Ascending aorta (tissue), 2 donors: ENCODE measurements at places on chromosomes 12 and 14.

DNA sequence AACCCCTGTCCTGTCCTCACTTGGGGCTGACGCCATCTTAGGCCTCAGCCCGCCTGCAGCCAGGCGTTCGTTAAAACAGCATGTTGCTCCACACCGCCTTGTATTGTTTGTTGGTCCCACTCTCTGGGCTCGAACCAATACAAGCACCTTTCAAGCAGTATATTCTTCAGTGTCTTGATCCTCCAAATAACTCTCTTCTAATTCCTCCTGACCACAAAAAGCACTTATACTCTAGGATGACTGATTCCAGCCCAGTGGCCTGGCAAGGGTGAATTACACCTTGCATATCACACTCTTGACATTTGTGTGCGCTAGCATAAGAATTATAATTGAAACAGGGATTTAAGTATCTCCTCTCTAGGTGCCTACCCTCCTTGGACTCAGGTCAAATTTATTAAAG, 7.1 kb downstream of the CCER1 start:
- no peak for DNase-seq

DNA sequence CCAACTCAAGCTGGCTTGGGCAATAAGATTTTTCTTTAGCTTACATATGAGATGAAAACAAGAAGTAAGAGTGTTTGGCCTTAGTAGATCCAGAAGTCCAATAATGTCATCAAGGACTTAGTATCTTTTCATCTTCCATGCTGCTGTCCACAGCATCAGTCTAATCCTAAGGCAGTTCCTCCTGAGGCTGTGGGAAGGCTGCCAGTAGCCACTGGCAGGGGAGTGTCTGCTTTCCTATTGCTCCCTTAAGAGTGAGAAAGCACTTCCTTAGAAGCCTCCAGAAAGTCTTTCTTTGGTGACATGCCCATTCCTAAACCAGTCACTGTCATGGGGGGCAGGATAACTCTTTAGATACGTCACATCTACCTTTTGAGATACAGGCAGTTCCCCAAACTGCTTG, 317.7 kb downstream of the BMP4 start:
- DNase-seq, result no peak

GRCh38 chr14:63513756-63514155, 29.4 kb downstream of the PPP2R5E start:
- no peak for DNase-seq

DNA sequence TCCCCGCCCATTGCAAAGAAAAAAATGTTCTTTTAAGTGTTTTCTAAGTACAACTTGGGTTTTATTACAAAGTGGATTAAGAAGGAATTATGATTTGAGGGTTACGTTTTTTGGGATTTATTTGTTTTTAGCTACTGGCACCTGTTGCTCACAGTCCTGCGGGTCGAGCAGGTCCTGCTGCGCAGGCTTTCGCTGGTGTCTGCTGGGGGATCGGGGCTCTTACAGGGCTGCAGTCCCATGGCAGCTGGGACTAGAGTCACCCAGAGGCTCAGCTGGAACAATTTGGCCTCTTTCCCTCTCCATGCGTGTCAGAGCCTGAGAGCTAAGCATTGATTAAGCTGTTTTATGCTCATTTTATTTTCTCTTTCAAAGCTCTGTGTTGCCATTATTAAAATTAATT, 55.6 kb upstream of the DYNC1H1 start:
- no peak for DNase-seq

GRCh38 chr12:131471271-131471905, 239.5 kb upstream of the SFSWAP start:
- no peak for DNase-seq

GRCh38 chr12:59055204-59055860, 135.0 kb upstream of the LRIG3 start:
- no peak for DNase-seq

- no peak for DNase-seq
Measured at GRCh38 chr12:63075376-63076060, 75.5 kb downstream of the AVPR1A start.

- DNase-seq, result no peak
Measured at GRCh38 chr14:39154594-39155189, 15.4 kb downstream of the TRAPPC6B start.

- no peak for DNase-seq
Measured at GRCh38 chr12:103503546-103504480, 8.0 kb upstream of the C12orf42 start.

DNA sequence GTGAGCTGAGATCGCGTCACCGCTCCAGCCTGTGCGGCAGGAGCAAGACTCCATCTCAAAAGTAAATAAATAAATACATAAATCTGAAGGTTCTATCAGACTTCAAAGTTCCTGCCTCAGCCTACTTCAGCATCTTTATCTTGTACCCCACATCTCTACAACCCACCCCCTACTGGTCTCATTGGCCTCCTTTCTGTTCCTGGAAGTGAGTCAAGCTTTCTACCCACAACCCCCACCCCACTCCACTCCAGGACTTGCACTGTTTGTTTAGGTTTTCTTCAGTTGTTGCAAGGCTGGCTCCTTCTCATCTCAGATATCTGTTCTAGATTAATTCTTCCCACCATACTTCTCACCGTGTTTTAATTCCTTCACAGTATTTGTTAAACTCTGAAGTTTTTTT, 714 bp upstream of the PSMC6 start:
- DNase-seq, result no peak

- DNase-seq, result peak; percentile 69
Measured at GRCh38 chr12:95473231-95473883, 595 bp upstream of the METAP2 start.

- no peak for DNase-seq
Measured at GRCh38 chr12:59182191-59182590, 261.9 kb upstream of the LRIG3 start.

DNA sequence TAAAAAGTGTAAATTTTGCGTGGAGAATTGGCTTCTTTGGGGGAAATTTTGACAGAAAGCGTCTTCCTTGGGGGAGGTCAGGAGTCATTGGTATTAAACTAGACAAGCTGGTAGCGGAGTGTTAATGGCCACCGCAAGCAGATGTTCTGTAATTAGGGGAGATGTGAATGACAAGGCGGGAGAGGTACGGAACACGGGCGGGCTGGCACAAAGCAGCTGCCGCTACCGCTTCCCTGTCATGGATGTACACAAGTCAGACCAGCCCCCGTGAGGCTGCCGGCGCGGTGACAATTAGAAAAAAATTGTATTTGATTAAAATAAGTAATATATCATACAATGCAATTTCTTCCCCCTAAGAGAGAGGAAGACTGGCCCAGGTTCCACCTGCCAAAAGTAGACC, 501.6 kb downstream of the VRK1 start:
- no peak for DNase-seq

DNA sequence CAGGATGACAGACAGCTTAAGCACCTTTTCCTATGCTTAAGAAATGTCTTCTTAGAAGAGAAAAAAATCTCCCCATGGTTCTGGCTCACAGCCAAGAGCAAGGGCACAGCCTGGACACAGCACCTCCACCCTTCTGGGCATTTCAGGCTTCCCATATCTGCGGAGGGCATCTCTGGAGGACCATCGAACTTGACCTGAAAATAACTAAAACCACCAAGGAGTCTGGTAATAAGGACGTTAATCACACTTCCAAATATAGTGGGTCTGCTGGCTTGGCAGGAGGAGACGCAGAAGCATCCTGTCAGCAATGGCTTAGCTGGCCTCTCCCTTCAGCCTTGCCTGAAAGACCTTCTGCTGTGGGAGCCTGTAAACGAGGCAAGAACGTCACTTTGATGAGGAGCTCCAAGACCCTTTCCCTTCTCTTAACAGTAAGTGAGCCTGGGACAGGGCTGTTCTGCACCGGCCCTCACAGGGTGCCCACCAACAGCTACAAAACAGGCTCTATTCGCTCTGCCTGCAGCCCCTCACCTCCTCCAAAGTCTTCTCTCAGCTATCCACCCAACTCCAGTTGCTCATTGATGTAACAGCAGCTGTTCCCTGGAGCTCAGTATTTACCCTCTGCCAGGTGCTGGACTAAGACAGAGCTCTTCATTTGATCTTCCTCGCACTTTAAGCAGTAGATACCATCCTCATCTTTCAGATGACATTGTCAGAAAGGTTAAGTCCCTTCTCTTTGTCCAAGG, 13.2 kb downstream of the SETD3 start:
- no peak for DNase-seq

DNA sequence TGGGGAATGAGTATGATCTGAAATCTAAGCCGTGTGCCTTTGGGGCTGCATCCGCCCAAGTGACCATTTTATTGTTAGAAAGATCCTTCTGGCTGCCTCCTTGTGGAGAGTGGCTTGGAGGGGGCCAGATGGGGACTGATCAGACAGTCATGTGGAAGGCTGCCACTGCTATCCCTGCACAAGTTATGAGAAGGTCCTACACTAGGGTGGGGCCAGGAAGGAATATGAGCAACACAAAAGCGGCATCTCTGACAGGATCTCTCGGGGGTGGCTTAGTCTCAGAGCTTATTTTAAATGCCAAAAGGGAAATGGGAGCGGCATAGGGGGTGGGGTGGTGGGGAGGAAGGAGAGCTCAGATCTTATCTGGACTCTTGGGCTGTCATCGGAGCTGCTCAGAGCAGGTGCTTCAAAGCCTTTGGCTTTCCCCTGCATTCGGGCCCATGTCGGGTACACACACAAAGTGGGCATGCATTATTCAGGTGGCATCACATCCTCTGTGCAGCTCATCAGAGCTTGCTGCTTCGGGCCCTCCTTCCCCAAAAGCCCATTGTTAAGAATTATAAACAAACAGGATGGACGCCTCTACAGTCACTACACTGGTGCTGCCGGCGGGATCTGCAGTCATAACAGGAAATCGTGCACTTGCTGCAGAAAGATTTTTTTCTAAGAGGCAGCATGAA, 805.4 kb downstream of the VRK1 start:
- no peak for DNase-seq

DNA sequence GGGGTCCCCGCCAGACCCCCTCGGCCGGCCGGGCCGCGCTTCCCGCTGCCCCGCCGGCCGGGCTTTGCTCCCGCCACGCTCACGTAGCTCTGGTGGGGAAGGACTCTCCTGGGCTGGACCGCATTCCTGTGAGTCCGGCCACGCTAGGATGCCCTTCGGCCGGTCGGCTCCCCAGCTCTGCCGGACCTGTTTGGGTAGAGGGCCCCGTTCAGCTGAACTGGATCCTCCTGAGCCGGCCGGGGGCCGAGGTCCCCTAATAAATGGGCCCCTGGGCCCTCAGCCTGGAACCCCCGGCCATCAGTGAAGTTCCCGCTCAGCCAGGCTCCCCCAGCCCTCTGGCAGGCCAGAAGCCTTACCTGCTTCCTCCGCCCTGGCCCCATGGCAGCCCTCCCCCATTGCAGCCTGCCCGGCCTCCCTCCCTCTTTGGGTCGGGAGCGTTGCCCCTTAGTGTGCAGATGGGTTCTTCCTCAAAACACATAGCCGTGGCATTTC, 593 bp downstream of the UNC119B start:
- no peak for DNase-seq

- DNase-seq, result peak; percentile 82
Measured at GRCh38 chr14:90758959-90759358, 57.3 kb downstream of the TTC7B start.

DNA sequence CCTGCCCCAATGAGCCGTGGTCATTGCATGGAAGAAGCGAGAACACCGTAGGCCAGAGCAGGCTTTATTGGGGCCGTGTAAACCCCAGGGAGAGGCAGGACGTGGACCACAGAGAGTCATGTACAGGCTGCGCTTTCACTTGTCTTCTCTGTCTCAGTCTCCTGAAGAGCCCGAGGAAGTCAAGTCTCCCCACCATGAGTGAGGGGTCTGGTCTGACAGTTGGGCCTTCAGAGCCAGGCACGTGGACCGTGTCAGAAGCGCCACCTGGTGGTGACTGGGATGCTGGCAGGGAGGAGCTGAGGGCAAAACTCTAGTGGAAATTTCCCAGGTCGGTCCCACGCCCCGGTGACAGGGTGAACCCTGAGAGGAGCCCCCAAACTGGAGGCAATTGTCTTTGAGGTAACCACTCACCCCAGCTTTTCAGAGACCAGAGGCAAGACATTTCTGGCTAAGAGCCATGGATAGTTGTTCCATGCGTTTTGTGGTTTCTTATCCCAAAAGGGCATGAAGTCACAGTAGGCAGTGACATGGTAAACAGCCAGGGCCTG, 17.4 kb downstream of the RPS6KL1 start:
- no peak for DNase-seq

- no peak for DNase-seq
Measured at GRCh38 chr14:100438678-100439592, 115.8 kb downstream of the SLC25A47 start.

- DNase-seq, result no peak
Measured at GRCh38 chr12:19704966-19705365, 265.7 kb downstream of the AEBP2 start.

DNA sequence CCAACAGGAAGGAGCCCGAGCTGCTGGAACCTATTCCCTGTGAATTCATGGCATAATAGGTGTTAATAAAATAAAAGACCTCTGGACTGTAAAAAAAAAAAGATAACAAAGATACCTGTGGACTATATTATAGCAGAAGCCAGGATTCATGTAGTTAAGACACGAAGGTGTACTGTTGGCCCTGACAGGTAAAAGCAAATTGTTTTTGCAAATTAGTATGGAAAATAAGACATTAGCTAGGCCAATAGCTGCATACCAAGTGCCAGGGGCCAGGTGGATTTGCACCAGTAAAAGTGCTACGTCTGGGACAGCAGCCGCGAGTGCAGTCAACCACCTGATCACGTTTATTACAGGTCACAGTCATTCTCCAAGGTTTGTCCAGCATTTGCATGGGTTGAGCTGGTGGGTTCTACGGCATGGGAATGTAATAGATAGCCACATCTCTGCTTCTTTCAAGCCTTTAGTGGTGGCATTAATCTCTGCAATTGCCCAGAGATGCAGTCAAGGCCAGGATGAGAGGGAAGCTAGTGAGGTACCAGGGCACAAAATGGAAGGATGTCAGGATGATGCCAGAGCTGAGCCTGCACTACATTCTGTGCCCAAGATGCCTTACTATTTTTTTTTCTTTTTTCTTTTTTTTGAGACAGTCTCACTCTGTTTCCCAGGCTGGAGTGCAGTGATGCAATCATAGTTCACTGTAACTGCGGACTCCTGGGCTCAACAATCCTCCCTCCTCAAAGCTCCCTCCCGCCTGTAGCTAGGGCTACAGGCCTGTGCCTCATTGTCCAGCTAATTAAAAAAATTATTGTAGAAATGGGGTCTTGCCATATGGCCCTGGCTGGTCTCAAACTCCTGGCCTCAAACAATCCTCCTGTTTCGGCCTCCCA, 26.3 kb downstream of the TNFAIP2 start:
- no peak for DNase-seq

- DNase-seq, result no peak
Measured at GRCh38 chr12:32303174-32303549, 96.2 kb upstream of the FGD4 start.

GRCh38 chr12:55694188-55694515, 13.6 kb downstream of the ITGA7 start:
- no peak for DNase-seq

GRCh38 chr14:100608064-100608463, 20.8 kb upstream of the BEGAIN start:
- DNase-seq, result no peak

DNA sequence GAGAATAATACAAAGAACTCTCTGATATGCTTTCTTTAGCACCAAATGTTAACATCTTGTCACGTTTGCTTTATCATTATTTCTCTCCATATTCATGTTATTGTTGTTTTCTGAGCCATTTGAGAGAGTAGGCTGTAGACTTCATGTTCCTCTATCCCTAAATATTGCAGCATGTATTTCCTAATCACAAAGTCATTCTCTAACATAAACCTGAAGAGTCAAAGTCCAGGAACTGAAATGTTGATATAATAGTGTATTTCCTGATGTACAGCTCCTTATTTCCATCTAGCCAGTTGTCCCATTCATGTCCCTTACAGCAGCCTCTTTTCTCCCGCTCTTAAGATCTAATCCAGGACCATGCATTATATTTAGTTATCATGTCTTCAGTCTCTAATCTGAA, 72.8 kb downstream of the SPATS2 start:
- DNase-seq, result no peak

- no peak for DNase-seq
Measured at GRCh38 chr12:53424626-53425514, 1.2 kb downstream of the AMHR2 start.
